Activated CD4-positive, alpha-beta T cell treated with anti-CD3 and anti-CD28 coated beads, Interleukin-2, amount 10 ng/mL, durations not matched to agents 24 days and 14 days (primary cell): ENCODE measurements at places on chromosomes 5 and 9.

DNA sequence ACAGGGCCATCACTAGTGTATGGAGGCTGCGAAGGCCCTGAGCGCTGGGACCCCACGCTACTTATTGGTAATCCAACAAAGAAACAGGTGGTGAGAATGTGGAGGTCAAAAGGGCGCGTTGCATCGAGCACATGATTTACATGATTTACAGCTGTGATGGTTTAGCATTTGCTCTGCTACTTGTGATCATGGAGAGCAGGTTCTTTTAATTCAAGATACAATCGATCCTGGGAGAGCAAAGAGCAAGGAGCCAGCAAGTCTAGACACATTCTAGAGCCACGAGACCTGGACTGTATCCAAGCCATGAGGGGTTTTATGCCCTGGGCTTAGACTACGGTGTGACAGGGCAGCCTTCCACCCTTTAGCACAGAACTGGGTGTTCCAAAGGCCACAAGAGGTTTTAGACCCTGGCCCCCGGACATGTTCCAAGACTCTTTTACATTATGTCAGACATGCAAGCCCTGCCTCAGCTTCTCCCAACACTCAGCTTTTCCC is 47.0 kb upstream of the CLK4 start:
- DNase-seq = no peak

DNA sequence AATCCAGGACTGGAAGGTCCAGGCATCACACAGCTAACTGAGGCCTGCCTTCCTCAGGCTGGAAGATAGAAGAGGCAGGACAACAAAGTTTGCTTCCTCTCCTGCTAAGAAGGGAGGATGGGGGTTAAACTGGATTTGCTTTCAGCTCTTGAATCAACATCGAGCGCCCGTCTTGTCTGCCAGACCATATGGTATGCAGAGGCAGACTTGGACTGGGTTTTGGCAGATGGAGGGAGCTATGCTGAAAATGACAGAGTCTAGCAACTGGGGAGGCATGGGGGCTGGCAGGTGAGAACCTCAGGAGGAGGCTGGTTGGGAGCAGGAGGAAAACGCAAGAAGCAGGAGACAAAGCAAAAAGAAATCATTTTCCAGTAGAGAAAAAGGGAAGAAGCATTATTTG is 289.5 kb upstream of the IL12B start:
- no peak for DNase-seq

DNA sequence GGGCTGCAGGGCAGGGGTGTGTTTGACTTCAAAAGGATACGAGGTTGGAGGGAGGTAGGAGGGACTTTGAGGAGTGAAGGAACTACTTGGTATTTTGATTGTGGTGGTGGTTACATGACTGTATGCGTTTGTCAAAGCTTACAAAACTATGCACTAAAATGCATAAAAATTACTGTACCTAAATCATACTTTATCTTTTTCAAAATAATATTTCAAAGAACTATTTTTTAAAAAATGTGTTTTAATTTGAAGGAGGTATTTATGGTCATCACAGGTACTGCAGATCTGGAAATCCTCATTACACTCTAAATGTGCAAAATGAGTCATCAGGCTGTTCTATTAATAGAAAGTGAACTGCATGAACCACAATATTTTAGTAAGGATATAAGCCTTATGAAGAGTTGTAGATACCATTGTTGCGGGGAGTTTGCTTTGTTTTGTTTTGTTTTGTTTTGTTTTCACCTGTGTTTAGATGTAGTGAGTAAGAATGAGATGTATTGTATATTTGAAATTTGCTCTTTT is 116.9 kb downstream of the ARRDC3 start:
- no peak for DNase-seq

GRCh38 chr5:135454946-135455345 is 2.8 kb upstream of the TIFAB start:
- no peak for DNase-seq

DNA sequence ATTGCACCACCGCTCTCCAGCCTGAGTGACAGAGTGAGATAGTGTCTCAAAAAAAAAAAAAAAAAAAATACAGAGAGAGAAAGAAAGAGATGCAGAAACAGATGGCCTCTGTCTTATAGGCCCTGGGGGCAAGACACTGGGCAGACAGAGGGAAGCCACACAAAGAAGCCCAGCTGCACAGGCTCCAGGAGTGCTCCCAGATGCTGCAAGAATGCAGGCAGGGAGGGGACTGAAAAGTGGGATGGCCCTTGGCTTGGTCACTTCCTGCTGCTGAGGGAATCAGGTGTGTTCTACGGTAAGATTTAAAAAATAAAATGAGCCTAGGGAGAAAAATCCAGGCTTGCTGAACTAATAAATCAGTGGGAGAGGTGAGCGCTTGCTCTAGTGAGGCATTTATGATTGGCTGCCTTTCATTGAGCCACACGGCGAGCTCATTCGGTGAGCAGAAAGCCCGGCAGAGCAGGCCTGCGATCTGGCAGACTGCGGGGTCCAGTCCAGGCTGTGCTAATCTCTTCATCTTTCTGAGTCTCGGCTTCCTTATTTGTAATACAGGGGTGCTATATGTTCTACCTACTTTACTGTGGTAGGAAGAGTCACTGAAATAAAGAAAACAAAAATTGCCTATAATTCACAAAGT is 80.6 kb downstream of the RAD23B start:
- no peak for DNase-seq

- DNase-seq = peak; percentile 85
These were observed 467 bp upstream of the VLDLR start for GRCh38 chr9:2620919-2621721.

GRCh38 chr5:142906863-142907671 is 136.9 kb downstream of the ARHGAP26 start:
- DNase-seq = no peak

GRCh38 chr9:25827626-25828025 is 149.4 kb upstream of the TUSC1 start:
- no peak for DNase-seq

GRCh38 chr9:18122171-18122570 is 351.8 kb upstream of the ADAMTSL1 start:
- no peak for DNase-seq

DNA sequence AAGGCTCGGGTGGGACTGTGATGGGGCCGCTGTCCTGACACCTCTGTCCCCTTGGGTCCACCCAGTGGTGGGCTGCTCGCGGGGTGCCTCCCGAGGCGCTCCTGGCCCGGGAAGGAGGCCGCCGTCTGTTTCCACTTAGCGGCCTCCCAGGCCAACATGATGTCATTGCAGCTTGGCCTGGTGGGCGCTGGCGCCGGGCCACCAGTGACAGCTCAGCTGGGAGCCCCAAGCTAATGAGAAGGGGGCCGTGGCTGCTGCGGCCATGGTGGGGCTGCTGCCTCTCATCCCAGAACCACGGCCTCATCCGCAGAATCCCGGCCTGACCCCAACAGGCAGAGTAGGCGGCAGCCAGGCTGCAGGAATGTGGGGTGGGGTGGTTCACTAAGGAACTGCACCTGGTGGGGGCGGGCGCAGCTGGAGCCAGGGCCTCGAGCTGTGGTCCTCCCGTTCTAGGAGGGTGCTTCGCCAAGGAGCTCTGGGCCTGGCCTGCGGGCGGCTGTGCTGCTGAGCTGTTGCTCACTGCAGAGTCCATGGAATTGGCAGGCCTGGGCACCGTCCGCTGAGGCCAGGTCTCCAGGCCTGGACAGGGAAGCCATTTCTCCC is 123.5 kb upstream of the COL5A1 start:
- DNase-seq = no peak

GRCh38 chr5:110345623-110346022 is 380.8 kb downstream of the TMEM232 start:
- no peak for DNase-seq

DNA sequence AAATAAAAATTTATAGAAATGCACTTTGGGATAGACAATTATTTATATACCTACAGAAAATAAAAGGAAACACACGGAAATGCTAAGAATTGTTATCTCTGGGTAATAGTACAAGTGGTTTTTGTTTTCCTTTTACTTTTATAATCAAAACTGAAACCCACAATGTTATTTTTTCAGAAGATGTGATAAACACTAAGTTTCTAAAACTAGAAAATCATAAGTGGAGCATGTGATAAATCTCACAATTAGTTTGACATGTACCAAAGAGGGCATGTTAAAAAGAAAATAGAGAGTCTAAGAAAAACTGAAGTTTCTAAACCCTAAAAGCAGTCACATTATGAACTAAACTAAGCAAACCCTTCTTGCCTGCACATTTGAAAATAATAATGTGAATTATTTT is 61.1 kb downstream of the OXCT1 start:
- no peak for DNase-seq

GRCh38 chr9:103981912-103982311 is 112.2 kb upstream of the SMC2 start:
- DNase-seq = no peak

DNA sequence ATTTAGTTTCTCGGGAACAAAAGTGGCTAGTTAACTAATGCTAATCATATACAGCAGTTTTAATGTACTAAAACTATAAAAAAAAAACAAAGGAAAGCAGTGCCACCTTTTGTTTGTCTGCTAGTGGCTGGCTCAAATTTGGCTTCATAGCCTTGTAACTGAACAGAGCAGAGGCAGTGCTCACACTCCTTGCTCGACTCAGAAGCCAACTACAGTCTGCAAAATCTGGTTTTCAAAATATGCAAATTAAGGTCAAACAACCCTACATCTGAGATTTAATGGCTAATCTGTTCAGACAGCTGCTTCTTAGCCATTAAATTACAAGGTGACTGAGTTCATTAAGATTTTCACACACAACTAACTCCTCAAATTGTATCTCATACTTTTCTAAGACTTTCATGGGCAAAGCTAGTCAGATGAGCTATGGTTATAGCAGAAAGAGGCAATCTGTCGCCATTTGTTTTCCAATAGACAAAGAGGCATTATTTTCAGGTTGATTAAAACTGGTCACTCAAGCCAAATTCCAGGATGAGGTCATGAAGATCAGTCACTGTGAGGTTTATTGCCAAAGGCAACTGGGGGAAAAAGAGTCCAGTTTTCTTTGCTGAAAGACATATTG is 56.8 kb upstream of the EPB41L4A start:
- DNase-seq = no peak

GRCh38 chr5:136106351-136107031 is 26.2 kb upstream of the SMAD5 start:
- DNase-seq = no peak

GRCh38 chr5:127001621-127002296 is 28.6 kb downstream of the MARCHF3 start:
- DNase-seq = peak; percentile 46

DNA sequence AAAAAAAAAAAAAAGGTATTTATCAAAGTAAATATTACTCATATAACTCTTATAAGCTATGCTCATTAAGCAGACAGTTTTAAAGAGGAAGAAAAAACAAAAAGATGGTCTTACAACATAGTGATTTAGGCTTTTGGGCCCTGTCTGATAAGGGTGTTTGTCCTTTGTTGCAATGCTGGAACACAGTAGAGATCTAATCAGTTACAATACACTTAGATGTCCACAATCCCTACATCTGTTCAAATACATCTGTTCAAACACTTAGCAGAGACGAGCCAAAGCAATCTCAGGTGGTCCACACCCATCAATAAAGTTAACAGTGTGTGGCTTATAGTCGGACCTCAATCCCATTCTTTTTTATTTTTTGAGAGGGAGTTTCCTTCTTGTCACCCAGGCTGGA is 11.0 kb downstream of the PRXL2C start:
- no peak for DNase-seq

DNA sequence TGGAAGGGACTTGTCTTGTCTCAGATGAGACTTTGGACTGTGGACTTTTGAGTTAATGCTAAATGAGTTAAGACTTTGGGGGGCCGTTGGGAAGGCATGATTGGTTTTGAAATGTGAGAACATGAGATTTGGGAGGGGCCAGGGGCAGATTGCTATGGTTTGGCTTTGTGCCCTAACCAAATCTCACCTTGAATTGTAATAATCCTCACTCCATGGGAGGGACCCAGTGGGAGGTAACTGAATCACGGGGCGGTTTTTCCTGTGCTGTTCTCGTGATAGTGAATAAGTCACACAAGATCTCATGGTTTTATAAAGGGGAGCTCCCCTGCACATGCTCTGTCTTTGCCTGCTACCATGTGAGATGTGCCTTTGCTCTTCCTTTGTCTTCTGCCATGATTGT is 72.1 kb downstream of the RAI14 start:
- no peak for DNase-seq

GRCh38 chr9:87469793-87470465 is 27.7 kb upstream of the DAPK1 start:
- DNase-seq = no peak

DNA sequence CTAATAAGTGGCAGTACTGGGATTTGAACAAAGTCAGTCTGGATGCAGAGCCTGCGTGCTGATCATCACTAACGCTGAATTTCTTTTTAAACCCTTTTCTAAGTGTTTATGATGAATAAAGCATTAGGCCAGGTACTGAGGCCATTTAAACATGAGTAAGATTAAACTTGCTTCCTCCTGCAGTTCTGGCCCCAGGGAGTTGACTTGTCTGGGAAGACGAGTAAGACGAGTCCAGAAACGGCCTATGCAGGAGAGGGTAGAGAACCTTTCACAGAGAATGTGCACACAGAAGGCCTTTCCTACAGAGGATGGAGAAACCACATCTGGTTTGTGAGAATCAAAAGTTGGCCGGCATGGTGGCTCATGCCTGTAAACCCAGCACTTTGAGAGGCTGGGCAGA is 42.9 kb downstream of the SPRY4 start:
- no peak for DNase-seq

GRCh38 chr5:67211926-67212325 is 15.3 kb upstream of the CD180 start:
- DNase-seq = no peak

DNA sequence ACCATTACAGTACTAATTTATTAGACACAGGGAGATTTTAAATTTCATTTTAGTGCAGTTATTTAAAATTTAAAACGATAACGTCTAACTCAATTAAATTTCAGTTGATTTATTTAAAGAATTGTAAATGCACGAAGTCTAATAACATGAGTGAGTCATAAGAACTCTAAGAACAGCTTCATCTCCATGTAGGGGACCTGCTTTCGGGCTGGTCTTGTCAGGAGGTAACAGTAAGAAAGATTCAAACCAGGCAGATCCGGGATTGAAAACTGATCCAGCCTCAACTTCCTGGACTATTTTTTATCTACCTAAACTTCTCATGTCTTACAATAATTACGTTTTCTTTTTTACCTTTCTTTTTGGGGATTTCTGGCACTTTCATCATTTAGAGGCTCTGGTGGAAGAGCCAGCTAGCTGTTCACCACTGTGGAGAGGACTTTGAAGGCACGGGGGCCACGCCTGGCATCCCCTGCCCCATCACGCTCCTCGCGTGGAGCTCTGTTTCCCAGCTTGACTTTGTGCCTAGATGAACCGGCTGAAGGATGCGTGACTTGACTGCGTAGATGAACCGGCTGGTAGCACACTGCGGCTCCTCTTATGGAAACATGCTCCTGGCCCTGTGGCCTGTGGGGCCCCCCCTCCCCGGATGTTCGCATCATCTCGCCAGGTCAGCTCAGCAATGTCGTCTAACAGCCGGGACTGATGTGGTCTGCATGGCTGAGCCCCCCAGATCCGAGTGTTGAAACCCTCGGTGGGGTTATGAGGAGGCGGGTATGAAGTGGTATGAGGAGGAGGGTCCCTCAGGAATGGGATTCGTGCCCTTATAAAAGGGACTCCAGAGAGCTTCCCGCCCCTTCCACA is 26.0 kb downstream of the NDUFS6 start:
- no peak for DNase-seq

- DNase-seq = no peak
These were observed 39.8 kb upstream of the CRB2 start for GRCh38 chr9:123316053-123316718.
